ENCODE measurements at places on chromosomes 16 and 17.

DNA sequence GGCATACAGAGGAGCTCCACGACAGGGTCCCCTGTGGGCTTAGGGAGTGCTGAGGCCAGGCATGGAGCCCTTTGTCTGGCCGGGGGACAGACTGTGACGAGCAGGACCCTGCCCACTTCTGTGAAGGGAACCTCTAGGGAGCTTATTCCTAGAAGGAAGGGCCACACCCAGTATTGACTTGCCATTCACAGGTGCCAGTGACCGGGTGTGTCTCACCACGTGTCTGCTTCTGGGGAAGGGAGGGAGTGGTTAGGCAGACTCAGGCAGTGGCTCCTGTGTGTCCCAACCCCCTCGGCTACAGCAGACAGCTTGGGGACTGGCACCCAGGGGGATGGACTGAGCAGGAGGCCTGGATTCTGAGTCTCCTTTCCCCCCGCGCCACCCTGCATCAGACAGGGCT lies 57.2 kb downstream of the SOCS1 start:
- H3K4me1 ChIP-seq: no peaks in the 10 kb centered on the region
- H3K4me3 ChIP-seq: no peak overlapping the region
- H3K36me3 ChIP-seq: no peaks in the 10 kb centered on the region

DNA sequence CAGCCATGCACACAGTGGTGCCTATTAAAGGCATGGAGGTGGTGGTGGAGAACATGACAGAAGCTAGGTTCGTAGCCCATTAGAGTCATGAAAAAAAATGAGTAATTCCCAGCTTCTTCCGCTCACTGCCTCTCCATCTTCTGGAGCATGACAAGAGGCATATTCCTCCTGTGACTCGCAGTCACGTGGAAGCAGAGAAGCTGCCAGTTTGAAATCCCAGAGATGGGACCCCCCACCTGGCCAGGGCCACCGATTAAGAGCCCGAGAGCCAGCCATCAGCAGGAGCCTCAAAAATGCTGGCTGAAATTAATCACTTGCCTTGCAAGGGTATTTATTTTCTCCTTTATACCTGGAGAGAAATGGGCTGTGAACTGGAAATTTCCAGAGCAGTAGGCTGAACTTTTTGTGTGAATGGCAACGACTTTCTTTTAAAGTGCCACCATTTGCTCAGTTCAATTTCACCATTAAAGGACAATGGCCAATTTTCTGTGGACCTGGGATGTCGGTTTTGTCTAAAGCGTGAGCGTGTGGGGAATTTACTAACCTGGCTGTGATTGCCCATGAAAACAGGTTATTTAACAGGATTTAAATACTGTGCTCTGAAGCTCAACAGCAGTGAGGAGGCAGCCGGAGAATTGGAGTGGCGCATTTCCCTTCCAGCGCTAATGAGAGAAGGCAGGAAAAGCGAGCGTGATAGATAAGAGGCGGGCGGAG lies 189.7 kb upstream of the SDK2 start:
- no peak overlapping the region for H3K27ac ChIP-seq
- no peaks in the 10 kb centered on the region for H3K4me1 ChIP-seq
- H3K4me3 ChIP-seq: no peak overlapping the region
- DNase-seq: no peak
- no peaks in the 10 kb centered on the region for H3K27me3 ChIP-seq

- peaks cover 14% of the 10 kb centered on the region for H3K4me1 ChIP-seq
- peak; percentile 88 for DNase-seq
- H3K4me3 ChIP-seq: no peak overlapping the region
- H3K36me3 ChIP-seq: no peaks in the 10 kb centered on the region
- no peaks in the 10 kb centered on the region for H3K27me3 ChIP-seq
Observed at GRCh38 chr17:41547921-41548843, 20.1 kb upstream of the KRT19 start.

- no peak for DNase-seq
- no peaks in the 10 kb centered on the region for H3K4me1 ChIP-seq
- H3K27ac ChIP-seq: no peak overlapping the region
- no peaks in the 10 kb centered on the region for H3K36me3 ChIP-seq
- H3K27me3 ChIP-seq: no peaks in the 10 kb centered on the region
Observed at GRCh38 chr16:69467080-69467479, 42.7 kb downstream of the CYB5B start.

DNA sequence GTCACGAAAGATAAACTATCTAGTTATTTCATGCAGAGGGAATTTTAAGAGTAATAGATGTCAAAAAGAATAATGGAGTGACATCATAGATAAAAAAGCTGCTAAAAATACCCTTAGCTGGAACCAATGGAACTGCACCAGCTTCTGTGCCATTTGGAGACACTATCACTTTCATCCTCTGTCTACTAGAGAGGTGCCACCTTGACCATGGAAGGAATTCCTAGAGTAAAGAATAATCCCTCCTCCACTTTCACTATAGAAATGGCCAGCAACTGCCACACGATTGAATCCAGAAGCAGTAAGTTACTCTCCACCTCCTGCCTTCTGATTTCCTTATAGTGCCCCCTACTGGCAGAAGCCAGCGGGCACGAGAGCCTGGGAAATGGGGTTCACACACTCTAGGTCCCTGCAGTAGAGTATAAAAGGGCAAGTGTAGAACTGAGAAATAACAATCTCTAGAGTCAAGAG lies 2.8 kb upstream of the ALDH3A2 start:
- DNase-seq: no peak
- no peaks in the 10 kb centered on the region for H3K27me3 ChIP-seq
- H3K27ac ChIP-seq: no peak overlapping the region

GRCh38 chr16:8943966-8944759 lies 19.5 kb downstream of the USP7 start:
- no peak overlapping the region for H3K27ac ChIP-seq
- peaks cover 22% of the 10 kb centered on the region for H3K4me1 ChIP-seq
- H3K36me3 ChIP-seq: no peaks in the 10 kb centered on the region
- no peaks in the 10 kb centered on the region for H3K27me3 ChIP-seq

- DNase-seq: no peak
- H3K36me3 ChIP-seq: no peaks in the 10 kb centered on the region
- no peaks in the 10 kb centered on the region for H3K27me3 ChIP-seq
- H3K4me1 ChIP-seq: no peaks in the 10 kb centered on the region
- no peak overlapping the region for H3K27ac ChIP-seq
Observed at GRCh38 chr17:47797797-47798196, 23.8 kb downstream of the OSBPL7 start.

DNA sequence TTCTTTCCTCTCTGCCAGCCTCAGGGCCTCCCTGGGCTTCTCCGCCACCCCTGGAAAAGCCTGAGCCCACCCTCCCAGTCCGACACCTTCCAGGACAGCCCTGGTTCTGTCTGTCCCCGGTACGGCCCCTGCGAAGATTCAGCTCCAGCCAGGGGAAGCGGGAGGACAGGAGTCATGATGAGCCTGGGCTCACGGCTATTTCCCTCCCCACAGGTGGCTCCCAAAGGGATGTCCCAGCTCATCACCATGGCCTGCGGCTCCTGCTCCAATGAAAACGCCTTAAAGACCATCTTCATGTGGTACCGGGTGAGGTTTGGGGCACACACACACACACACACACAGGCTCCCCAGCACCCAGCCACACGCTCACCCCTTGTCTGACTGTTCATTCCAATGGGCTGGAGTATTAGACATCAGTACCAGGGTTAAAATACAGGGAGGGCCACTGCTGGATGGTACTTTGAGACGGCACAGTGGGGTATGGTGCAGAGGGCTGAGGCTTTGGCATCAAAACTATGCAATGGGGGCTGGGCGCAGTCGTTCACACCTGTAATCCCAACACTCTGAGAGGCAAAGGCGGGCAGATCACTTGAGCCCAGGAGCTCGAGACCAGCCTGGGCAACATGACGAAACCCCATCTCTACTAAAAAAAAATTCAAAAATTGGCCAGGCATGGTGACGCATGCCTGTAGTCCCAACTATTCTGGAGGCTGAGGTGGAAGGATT lies 32.8 kb downstream of the TMEM186 start:
- no peak overlapping the region for H3K27ac ChIP-seq
- H3K4me1 ChIP-seq: no peaks in the 10 kb centered on the region
- H3K4me3 ChIP-seq: no peak overlapping the region
- H3K27me3 ChIP-seq: no peaks in the 10 kb centered on the region
- DNase-seq: no peak
- H3K36me3 ChIP-seq: no peaks in the 10 kb centered on the region

DNA sequence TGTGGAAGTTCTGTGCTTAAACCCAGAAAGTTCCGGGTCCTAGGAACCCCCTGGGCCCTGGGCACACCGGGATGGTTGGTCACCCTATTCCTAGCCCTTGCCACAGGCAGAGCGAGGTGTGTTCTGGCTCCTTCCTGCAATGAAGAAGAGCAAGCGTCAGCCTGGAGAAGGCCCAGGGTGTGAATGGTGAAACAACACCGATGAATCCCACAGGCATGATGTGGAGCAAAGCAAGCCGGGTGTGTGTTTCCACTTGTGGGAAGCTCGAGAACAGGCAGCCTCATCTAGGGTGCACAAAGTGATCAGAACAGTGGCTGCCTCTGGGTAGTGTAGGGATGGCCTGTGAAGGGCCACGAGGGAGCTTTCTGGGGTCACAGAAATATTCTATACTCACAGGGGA lies 13.8 kb downstream of the KCNG4 start:
- no peaks in the 10 kb centered on the region for H3K27me3 ChIP-seq
- no peaks in the 10 kb centered on the region for H3K36me3 ChIP-seq
- DNase-seq: no peak
- H3K27ac ChIP-seq: no peak overlapping the region
- no peak overlapping the region for H3K4me3 ChIP-seq

DNA sequence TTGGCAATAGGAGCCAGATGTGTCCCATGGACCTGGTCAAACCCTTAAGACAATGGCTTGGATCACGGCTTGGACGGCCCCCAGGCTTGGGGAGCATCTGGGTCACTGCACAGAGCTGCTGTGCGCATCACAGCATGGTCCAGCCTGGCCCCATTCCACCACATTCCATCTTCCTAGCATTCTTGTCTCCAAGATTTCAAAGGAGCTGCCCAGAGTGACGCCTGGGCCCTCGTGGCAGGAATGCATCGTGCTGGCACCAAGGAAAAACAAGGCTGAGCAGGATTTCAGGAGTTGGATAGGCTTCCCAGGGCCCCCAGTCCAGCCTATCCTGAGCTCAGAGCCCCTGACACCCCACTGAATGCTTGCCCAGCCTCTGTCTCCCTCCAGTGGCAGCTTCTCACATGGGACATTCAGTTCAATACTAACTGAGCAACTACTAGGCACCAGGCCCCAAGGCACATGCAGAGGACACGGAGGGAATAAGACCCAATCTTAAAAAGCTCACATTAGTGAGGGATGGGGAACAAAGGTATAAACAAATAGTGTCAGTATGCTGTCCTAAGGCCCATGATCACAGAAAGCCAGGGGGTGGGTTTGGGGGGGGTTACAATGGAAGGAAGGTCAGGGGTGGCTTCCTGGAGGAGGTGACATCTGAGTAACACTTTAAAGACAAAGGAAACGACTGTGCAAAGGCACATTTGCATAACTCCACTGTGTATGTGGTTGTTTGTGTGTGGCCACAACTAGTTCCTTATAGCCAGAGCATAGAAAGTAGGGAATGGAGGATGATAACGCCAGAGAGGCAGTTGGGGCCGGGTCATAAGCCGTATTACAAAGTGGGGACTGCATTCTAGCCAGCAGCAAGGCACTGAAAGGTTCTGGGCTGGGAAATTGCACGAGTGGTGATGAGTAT lies 34.1 kb downstream of the TK2 start:
- no peak overlapping the region for H3K4me3 ChIP-seq
- H3K27ac ChIP-seq: peak overlapping the region; percentile 57
- no peak for DNase-seq
- no peaks in the 10 kb centered on the region for H3K36me3 ChIP-seq
- no peaks in the 10 kb centered on the region for H3K27me3 ChIP-seq
- peaks cover 27% of the 10 kb centered on the region for H3K4me1 ChIP-seq

DNA sequence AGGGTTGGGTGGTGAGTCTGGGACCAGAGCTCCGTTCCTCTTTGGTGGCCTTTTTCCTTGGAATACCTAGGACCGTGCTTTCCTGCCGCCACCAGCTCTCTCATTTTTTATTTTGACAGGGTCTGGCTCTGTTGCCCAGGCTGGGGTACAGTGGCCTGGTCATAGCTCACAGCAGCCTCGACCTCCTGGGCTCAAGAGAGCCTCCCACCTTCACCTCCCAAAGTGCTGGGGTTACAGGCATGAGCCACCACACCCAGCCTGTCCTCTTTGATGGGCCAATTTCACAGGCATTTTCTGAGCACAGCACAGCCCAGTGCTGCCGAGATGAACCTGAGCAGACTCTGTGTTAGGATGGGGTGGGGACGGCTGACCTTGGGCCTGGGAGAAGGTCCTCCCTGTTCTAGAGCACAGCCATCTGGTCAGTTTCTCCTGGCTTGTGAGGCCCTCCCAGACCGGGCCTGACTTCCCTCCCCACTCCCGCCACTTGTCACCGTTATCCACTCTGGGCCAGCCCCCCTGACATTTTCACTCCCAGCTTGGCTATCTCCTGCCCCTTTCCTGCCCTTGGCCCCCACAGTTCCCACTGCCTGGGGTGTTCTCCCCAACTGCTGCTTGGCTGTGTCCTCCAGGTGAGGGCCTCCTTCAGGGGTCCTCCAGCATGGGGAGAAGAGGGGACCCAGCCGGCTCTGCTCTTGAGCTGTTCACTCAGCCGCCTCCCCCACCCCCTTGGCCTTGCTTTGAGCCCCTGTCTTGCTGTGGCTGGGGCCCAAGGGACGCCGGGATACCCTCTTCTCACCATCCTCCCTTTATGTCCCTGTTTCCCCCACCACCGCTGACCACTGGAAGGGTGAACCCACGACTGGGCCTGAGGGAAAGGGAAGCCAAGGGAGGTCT lies 5.0 kb downstream of the ADCY7 start:
- H3K27ac ChIP-seq: no peak overlapping the region
- no peaks in the 10 kb centered on the region for H3K27me3 ChIP-seq
- peaks cover 7% of the 10 kb centered on the region for H3K4me1 ChIP-seq
- H3K4me3 ChIP-seq: no peak overlapping the region
- DNase-seq: peak; percentile 70

DNA sequence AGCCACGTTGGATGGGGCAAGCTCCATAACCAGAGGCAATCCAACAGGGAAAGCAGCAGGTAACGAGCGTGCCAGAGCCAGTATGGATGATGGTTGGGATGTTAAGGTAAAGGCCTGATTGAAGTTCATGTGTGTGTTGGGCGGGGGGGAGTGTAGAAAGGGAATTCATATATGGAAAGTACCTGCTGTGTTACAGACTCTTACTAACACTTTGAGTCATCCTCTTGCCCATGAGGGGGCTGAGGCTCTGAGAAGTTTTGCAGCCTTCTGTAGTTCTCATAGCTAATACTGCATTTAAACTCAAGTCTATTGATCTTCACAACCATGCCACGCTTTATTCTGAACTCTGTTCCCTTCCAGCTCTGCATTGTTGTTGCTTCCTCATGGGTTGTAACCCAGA lies 28.5 kb downstream of the SYCE1L start:
- H3K36me3 ChIP-seq: no peaks in the 10 kb centered on the region
- no peak overlapping the region for H3K4me3 ChIP-seq
- H3K27ac ChIP-seq: no peak overlapping the region
- DNase-seq: no peak

Data from ovary (tissue), 10 donors.